ENCODE measurements at places on chromosomes 4 and X. TPM values are rescaled to one million over a fixed set of nuclear protein-coding genes. Genes with fewer than 3 reads are reported as not detected.
A peak's percentile ranks its signal among the peaks of the same experiment; 100 is the strongest.

DNA sequence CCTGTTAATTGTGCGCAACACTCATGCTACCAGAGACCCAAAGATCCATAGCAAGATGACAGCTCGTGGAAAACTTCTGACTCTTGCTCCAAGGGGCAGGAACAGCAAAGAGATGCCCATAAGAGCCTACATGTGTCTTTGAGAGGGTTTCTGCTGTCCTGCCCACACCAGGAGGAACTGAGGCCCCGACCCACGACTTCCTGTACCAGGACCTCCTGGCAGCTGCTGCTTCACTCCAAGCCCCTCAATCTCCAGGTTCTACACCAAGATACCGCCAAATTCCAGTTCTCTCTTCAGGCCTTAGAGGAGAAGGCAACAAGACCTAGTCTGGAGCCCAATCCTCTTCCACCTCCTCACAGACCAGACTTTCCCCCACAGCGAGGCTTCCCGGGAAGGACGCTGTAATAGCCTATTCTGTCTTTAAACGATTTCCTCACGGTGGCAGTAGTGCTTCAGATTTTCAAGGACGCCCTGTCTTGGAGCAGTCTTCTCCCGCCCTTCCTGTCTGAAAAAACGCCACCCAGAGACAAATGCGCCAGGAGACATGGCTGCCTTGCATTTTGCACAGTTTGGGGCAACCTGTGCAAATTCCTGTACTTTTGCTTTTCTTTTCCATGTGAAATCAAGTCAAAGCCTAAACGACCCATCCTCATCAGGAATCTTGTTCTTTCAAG, 230.2 kb upstream of the STK26 start:
- DNase-seq: no peak

AFM gene
- total RNA-seq: not detected

DNA sequence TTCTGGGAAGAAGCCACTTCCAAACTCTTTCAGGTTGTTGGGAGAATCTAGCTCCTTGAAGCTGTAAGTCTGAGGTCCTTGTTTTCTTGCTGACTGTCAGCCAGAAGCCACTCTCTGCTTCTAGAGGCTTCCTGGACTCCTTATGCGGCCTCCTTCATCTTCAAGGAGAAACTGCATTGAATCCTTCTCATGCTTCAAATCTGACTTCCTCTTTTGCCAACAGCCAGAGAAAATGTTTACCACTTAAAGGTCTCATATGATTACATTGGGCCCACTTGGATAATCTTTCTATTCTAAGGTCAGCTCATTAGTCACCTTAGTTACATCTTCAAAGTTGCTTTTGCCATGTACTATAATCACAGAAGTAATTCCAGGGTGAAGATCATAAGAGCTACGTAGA, 327.0 kb downstream of the HNRNPD start:
- DNase-seq: no peak

DNA sequence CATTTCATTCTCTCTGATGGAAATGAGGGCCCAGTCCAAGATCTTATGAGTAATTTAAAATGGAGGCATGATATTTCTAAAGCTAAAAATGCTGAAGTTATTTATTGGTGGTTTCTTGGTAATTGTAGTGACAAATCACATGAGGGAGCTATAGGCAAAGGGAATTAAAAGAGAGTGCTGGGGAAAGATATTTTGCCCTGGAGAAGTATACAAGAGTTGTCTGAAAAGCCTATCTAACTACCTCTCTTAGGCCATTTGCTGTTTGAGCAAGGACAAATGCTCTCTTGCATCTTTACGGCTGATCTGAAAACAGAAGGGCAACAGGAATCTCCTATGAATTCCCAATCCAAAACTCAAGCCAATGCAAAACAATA, 89.4 kb downstream of the FMR1NB start:
- DNase-seq: no peak

GRCh38 chr4:99855678-99856077, 38.5 kb downstream of the LAMTOR3 start:
- DNase-seq: no peak

HTRA3 gene
- 95.6 TPM for total RNA-seq

MAGED2 gene
- total RNA-seq: 60.3 TPM

DNA sequence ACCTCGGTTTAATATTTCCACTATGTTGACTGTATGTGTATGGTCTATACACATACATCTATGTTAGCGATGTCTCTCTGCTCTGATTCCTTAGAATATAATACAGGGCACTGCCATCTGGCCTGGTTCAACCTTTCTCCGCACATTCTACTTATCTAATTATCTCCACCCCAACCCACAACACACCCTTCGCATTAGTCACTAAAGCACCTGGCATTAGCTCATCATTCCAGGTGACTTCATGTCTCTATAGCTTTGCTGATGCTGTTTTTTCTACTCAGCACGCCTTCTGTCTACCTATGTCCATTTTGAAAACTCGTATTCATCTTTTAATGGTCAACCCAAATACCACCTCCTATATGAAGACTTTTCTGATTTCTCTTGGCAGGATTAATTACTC, 425.2 kb upstream of the RASGEF1B start:
- DNase-seq: no peak

DNA sequence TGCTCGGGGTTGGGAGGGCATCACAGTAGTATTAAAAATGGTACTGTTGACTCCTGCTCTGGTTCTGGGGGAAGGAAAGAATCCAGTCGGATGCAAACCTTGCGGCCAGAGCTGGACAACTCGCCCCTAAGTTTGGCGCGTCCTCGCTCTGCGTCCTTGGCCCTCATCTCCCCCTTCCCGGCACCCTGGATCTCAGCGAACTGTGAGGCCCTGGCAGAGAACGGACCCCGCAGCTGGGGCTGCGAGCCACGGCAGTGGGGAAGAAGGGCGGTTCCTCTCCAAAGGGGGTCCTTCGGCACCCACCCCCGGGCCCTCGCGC, 14.0 kb downstream of the ARHGEF6 start:
- DNase-seq: no peak

- DNase-seq: no peak
Measured at GRCh38 chrX:113828470-113828869, 755.4 kb upstream of the HTR2C start.

GRCh38 chr4:3470244-3471097, 7.4 kb downstream of the DOK7 start:
- peak; percentile 30 for DNase-seq

GRCh38 chrX:23857363-23857762, 50.4 kb downstream of the APOO start:
- DNase-seq: no peak

GRCh38 chr4:175884048-175884447, 72.0 kb upstream of the GPM6A start:
- no peak for DNase-seq

- DNase-seq: no peak
Measured at GRCh38 chr4:165410214-165410613, 31.4 kb downstream of the CPE start.

DNA sequence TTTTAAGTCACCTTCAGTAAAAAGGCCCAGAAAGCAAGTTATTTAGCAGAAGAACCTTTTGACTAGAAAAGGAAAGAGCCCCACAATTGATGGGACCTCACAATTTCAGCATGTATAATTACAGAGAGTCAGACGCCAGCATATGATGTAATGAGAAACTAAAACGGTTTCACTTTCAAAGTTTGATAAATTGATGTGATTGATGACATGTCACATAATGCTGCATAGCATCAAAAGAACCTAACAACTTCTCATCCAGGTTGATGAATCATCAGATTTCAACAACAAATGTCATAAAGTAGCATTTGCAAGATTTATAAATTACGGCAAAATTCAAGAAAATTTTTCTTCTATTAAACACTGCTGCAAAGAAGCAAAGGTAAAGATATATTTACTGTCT, 3.9 kb upstream of the GAR1 start:
- DNase-seq: no peak

DNA sequence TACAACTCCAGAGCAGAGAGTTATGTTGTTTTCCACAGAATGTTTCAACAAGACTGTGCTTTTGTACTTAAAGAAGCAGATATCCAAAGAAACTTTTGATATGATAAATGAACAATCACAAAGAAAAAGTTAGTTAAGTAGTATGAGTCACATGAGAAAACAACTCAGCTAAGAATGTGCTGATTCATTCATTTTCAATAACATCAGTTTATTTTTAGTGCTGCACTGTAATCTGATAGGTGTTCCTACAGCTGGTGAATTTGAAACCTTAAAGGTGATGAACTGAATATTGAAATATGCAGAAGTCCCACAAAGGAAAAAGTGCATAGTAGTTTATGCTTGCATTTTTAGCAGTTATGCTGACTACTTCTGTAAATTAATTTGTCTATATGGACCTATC, 180.3 kb upstream of the TENM3 start:
- no peak for DNase-seq

RS1 gene
- not detected for total RNA-seq

EGF gene
- total RNA-seq: 12.3 TPM

DNA sequence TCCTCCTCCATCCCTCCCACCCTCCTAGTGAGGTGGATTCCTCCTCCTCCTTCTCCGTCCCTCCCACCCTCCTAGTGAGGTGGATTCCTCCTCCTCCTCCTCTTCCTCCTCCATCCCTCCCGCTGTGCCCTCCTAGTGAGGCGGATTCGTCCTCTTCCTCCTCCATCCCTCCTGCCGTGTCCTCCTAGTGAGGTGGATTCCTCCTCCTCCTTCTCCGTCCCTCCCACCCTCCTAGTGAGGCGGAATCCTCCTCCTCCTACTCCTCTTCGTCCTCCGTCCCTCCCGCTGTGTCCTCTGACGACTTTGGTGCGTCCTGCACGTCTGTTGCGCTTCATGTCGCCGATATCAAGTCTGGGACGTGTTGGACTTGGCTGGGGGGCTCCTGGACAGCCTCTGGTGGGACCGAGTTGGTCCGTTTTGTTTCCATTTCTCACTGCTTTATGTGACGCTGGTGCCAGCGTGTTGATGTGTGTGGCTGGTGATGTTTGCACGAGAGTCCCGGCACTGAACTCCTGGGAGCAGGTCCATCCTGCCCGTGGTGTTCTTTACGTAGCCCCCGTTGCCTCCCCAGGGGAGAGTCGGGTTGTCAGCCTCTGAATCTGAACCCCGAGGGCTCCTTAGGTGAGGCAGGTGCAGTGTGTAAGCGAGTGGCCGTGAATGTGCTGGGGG, 5.4 kb downstream of the AKAP17A start:
- no peak for DNase-seq

DNA sequence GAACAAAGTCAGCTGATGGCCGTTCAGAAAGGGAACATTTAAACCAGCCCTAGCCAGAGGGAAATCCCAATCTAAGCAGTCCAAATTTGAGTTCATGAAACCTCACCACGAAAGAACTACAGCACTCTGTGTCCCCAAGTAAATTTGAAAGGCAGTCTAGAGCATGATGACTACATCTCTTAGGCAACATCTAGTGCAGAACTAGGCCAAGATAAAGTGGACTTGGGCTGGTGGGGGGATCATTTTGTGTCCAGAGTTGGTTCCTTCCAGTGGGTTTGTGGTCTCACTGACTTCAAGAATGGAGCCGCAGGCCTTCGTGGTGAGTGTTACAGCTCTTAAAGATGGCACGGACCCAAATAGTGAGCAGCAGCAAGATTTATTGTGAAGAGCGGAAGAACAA, 64.9 kb downstream of the KLHL4 start:
- DNase-seq: no peak

- no peak for DNase-seq
Measured at GRCh38 chr4:16864199-16864598, 34.2 kb downstream of the LDB2 start.

DNA sequence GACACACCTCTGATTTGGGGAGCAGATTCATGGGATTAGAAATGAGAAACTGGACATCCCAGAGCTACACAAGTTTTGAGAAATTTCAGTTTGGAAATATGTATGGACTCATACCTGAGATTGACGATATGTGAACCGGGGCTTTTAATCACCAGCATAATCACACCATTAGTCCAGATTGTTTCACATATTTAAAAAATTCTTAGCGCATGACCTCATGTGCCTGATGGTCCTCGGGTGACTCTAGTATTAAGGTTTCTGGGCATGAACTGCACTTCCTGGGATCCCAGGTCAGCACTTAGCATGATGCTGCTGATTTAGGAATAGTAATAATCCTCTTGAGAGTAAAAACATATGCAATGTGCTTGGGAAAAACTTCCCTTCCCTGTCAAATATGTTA, 91.9 kb upstream of the BCOR start:
- no peak for DNase-seq

DNA sequence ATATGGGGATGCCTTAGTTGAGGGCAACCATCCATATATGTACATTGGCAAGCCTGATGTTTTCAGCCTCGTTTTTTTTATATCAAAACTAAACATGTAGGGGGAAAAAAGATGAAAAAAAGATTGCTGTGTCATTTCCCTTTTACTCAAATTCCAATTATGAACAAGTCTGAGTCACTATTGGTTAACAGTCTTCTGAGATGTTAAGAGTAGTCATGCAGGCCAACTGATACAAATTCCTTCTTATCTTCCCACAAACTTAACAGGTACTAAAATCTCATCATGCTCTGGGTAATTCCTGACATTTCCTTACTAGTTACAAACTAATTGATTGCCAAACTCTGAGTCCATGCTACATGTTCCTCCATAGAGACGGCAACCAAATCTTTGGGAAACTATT, 222.1 kb downstream of the FRMPD4 start:
- no peak for DNase-seq

RAB39B gene
- not detected for total RNA-seq

OPRPN gene
- not detected for total RNA-seq

DNA sequence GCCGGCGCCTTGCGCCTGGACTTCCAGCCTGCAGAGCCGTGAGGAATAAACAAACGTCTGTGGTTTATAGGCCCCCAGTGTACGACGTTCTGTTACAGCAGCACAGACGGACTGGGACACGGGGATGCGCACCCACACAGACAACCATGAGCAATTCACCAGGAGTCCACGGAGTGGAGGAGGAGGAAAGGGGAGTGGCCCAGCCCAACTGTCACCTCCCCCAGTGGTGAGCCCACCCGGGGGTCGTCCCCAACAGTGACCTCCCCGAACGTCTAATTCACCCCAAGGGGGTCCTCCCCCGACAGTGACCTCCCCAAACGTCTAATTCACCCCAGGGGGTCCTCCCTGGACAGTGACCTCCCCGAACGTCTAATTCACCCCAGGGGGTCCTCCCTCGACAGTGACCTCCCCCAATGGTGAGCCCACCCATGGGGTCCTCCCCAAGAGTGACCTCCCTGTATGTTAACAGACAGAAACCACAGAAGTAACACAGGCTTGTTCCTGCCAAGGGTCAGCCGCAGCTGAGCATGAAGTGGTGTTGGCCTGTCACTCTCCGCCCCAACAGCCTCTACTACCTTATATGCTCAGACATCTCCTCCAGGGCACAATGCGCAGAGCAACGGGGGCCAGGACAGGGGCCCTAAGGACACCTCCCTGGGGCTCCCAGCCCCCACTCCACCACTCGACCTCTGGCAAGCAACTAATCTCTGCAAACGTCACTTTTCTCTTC, 6.2 kb downstream of the GAK start:
- DNase-seq: no peak

- no peak for DNase-seq
Measured at GRCh38 chr4:136650541-136651277, 881.6 kb downstream of the PCDH18 start.

DNA sequence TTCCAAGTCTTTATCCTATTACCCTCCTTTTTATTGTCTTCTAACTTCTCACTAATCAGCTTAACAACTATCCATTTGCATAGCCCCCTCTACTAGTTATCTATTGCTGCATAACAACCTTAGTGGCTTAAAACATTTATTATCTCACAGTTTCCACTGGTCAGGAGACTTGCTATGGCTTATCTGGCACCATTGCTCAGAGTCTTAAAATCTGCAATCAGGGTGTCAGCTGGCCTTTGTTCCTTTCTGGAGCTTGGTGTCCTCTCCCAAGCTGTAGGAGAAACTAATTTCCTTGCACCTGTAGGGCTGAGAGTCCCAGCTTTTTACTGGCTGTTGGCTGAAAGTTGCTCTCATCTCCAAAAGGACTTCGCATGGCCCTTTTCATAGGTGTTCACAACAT, 137.0 kb upstream of the SMIM31 start:
- DNase-seq: no peak

All from left ventricle myocardium superior (tissue), 1 donor.